ENCODE measurements at places on chromosomes 6 and 20. TPM values are rescaled to one million over a fixed set of nuclear protein-coding genes. Genes with fewer than 3 reads are reported as not detected.

Gene RAET1L
- not detected for total RNA-seq

Gene PTGIS
- 57.8 TPM for total RNA-seq

DNA sequence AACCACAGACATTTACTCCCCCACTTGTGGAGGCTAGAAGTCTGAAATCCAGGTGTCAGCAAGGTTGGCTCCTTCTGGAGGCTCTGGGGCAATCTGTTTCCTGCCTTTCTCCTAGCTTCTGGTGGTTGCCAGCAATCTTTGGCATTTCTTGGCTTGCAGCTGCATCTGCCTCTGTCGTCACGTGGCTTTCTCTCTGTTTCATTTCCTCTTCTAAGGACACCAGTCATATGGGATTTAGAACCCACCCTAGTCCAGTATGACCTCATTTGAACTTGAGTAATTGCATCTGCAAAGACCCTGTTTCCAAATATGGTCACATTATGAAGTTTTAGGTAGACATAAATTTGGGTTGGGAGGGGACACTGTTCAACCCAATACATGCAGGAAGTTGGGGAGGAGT, 56.2 kb upstream of the EPB41L1 start:
- no peak for DNase-seq

Gene STMND1
- total RNA-seq: not detected

GRCh38 chr6:39208223-39208739, 21.0 kb downstream of the KCNK5 start:
- DNase-seq: no peak

Gene TUBB1
- total RNA-seq: not detected

Gene CLPSL1
- total RNA-seq: not detected

DNA sequence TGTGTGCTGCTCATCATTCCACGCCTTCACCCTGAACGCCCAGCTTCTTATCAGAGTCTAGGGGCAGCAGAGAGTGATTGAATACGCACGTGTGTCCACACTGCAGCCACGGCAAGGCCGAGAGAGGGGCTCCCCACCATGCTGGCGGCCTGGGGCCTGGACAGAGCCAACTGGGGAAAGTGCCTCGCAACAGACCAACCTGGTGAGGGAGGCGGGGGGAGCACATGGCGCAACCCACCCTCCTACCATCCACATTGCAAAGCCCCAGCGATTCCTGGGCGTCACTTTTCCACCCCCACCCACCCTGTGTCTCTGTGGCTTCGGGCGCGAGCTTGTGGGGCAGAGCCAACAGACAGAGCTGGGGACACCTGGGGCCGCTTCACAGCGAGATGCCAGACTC, 66.4 kb upstream of the DUSP22 start:
- no peak for DNase-seq

DNA sequence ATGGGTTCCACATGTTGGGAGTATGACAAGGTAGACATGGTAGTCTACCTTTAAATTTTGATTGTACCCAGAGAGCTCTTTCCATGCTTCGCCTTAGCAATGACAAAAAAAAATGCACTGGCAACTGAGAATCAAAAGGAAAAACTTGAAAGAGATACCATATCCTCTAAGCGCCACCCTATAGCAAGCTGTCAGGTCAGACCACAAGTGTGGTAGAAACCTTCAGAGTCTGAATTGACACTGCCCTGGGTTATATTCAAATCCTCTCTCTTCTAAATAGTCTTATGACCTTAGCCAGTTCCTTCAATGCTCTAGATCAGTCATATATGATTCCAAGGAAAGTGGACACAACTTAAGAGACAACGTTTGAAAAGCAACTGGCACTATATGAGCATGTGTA, 45.6 kb upstream of the SMLR1 start:
- DNase-seq: no peak

Gene PSORS1C1
- 0.10 TPM for total RNA-seq

DNA sequence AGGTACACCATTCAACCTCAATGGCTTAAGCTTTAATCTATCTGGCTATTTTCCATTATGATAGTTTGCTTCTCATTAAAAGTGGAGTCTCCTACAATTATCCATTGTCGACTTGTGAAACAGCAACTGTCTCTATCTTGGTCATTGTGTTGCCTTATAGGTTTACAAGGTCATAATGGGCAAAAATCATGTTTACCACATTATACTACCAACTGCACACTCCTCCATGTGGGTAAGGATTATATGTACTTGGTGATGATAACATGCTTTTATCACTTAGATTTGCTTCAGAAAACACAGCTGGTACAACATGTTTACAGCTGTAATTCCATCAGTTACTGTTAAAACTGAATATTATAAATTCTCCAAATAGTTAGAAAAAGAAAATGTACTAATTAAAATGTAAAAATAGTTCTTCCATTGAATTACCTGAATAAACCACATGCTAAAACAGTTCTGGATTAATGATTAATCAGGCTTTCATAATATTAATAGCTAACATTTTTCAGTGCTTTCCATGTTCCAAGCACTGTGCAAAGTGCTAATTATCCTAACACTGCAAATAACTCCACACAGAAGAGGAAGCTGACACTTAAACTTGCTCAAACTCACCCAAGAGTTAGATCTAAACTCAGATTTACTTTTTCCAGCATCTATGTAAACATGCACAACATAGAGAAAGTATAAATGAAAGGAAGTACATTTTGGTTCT, 96.7 kb downstream of the OGFRL1 start:
- DNase-seq: no peak

DNA sequence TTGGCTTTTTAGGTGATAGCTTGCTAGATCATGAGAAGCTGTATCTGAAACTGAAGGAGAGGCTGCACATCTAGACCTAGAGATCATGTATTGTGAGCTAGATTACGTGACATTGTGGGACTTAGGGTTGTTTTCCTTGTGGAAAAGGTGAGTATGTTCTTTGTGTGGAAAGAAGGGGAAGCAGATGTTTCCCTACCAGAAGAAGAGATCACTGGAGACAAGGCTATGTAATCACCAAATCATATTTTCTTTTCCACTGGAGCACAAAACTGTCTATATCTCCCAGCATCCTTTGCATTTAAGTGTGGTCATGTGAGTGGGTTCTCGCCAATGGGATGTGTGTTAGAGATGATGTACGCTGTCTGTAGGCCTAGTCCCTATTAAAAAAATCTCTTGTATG, 7.0 kb upstream of the EPB41L2 start:
- DNase-seq: no peak

Gene ZNF184
- total RNA-seq: 9.8 TPM

Gene NOTCH4
- total RNA-seq: 19.4 TPM

Gene CFAP206
- total RNA-seq: 1.3 TPM

DNA sequence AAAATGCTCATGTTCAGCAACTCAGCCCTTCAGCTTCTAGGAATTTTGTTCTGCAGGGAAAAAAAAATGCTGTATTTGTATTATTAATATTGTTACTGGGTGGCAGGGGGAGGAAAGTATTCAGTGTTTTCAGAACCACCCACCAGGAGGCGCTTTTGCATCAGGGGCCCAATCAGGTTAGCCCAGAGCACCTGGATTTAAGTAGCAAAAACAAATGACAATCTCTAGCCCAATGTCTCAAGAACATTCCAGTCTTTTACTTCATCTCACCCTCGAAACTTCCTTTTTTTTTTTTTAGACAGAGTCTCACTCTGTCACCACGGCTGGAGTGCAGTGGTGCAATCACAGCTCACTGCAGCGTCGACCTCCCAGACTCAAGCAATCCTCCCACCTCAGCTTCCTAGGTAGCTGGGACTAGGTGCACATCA, 635 bp upstream of the C20orf203 start:
- no peak for DNase-seq

DNA sequence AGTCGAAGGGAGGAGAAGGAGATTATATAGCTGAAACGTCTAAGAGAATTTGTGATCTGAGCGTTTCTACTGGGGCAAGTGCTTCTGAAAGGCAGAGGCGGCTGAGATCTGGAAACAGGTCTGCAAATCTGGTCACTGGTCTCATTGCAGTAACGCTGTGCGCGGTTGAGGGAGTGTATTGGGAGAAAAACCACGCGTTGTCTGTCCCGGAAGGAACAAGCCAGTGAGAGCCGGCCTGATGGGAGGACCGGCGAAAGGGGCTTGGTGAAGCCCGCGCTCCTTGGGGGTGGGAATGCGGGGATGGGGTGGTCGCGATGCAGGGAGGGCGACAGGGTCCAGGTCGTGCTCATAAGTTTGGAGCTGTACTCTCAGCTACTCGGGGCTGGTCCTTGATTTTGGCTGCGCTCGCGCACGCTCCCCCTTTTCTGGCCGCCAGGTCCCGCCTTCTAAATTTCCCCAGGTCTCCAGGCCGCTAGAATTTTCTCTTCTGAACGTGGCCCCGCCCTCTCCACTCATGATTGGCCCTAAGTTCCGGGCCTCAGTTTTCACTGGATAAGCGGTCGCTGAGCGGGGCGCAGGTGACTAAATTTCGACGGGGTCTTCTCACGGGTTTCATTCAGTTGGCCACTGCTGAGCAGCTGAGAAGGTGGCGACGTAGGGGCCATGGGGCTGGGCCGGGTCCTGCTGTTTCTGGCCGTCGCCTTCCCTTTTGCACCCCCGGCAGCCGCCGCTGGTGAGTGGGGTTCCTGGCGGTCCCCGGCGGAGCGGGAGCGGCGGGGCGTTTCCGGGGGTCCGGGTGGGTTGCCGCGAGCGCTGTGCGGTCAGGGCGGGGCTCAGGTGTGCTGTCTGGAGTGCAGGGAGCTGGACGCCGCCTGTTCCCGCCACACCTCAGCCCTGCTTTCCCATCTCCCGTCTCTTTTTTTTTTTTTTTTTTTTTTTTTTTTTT, at the start of gene MICB:
TSS of gene MICB (plus strand) at position 615 of the 946 bp plus-strand sequence. CDS start at position 664, 49 bp downstream.
- DNase-seq: peak; percentile 71

GRCh38 chr6:4817551-4817950, 41.3 kb downstream of the CDYL start:
- DNase-seq: no peak

- DNase-seq: no peak
These were observed 55.1 kb downstream of the STAU1 start for GRCh38 chr20:49132995-49133478.
